ENCODE measurements at places on chromosomes 7 and 10. TPM values are rescaled to one million over a fixed set of nuclear protein-coding genes. Genes with fewer than 3 reads are reported as not detected.

DNA sequence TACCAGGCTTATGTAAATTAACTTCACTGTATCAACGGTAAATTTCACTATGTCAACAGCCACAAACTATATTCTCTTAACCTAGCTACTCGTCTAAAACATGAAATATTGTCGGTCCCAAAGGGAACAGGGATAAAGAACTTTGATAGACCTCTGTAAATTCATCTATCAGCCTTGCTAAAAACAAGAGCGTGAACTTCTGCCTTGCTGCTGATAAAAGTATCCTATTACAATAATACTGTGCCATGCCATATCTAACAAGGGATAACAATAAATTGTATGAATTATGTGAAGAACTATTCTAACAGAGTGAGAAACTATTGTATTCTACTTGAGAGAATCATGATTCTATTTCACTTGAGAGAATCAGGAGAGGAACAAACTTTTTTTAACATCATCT lies 117.2 kb downstream of the CNOT4 start:
- no peak for DNase-seq

- no peak for DNase-seq
Measured at GRCh38 chr7:105426606-105427146, 38.0 kb upstream of the SRPK2 start.

- no peak for DNase-seq
Measured at GRCh38 chr7:29839302-29839701, 33.0 kb downstream of the WIPF3 start.

GRCh38 chr7:3193379-3194120 lies 107.5 kb upstream of the SDK1 start:
- no peak for DNase-seq

DNA sequence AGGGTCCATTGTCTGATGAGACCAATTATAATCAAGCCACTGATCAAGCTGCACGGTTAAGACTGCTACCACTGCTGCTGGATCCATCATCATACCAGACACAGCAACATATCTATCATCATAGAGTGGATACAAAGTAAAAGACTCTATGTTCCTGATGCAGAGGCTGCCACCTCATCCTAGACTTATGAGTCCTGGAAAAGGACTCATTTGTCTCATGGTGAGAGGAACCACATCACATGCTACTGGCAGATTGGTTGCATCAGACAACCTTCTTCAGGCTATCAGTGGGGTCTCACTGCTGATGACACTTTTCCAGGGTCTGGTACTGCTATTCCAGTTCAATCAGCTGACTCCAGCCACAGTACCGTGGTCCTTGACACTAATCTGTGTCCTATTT lies 79.0 kb downstream of the ABI1 start:
- DNase-seq = no peak

CPN1 gene
- not detected for total RNA-seq

SH2B2 gene
- total RNA-seq = 11.3 TPM

DNA sequence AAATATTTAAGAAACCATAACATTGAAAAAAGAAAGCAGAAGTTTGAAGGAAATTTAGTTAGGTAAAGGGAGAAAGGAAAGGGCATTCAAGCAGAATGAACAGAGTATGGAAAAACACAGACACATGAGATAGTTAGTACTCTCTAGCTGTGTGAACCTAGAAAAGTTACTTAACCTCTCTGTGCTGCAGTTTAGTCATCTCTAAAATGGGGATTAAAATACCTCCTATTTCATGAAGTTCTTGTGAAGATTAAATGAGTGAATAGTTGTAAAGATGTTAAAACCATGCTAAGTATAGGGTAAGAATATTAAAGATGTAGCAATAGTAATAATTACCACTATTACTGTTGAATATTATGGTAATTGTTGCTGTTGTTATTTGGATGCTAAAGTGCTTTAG lies 269.6 kb downstream of the SLC25A13 start:
- no peak for DNase-seq

GRCh38 chr10:86836044-86836443 lies 79.6 kb downstream of the BMPR1A start:
- no peak for DNase-seq

IFIT1B gene
- total RNA-seq = not detected

- no peak for DNase-seq
Measured at GRCh38 chr7:142523821-142524460, 225.3 kb upstream of the PRSS1 start.

GRCh38 chr7:1946025-1946772 lies 276.1 kb downstream of the ELFN1 start:
- no peak for DNase-seq

KCP gene
- total RNA-seq = not detected

SLC26A5 gene
- not detected for total RNA-seq

LRRC61 gene
- 48.1 TPM for total RNA-seq

DNA sequence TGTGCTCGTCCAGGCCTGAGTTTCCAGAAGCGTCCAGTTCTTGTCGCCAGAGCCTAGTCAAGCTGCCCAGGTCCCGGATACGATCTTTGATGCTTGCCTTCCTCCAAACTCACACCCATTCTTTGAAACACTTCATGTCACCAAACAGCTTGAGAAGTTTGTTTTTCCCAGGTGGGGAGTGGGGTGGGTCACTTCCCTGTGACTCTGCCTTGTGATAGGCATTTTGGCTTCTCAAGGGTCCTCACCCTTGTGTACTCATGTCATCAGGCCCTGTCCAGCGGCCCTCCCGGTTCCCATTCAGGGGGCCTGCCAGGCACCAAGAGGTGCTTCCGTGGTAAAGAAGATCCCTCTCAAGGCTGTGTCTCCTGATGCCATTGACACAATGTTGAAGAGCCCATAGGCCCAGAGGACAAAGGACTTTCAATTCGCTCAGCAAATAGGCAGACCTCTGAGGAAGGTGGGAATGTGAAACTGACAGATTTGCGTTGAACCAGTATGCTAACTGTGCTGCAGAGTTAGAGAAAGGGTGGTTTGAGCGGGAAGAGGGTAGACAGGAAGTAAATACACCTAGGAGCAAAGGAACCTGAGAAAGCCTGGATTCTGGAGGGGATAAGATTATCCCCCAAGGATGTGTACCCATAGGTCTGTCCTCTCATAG lies 24.7 kb upstream of the SFTPA1 start:
- no peak for DNase-seq

DNA sequence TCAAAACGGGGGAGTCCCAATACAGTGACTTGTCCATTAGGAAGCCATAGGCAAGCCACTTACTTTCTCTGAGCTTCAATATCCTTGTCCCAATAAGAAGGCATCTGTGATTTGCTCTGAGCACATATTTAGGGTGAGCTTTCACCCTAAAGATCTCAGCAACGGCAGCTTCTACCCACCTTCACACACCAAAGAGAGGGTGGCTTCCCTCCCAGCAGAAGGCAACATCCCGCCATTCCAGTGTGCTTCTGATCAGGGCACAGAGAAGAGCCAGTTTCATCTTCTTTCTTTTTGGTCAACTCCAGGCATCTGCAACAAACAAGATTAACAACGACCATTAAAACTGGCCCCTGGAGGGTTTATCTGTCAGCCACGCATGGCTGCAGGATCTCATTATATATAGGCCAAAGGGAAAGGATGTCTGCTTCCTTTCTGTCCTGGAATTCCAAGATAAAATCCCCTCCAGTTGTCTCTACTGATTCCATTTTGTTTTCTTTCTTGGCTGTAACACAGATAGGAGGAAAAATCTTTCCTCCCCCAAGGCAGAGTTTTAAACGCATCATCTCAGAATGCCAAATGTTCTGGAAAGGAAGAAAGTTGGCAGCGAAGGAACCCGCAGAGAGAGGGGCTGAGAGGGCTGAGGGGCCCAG lies 491 bp upstream of the SH2D4B start:
- no peak for DNase-seq

GRCh38 chr10:98673171-98673782 lies 226.5 kb upstream of the HPS1 start:
- no peak for DNase-seq

GRCh38 chr7:139798892-139799291 lies 21.1 kb upstream of the HIPK2 start:
- no peak for DNase-seq

NACAD gene
- 1.1 TPM for total RNA-seq

- DNase-seq = no peak
Measured at GRCh38 chr7:111012799-111013675, 77.9 kb upstream of the LRRN3 start.

FAM25G gene
- total RNA-seq = not detected

- DNase-seq = no peak
Measured at GRCh38 chr10:78843495-78843894, 225.3 kb upstream of the ZMIZ1 start.

CHAT gene
- 0.56 TPM for total RNA-seq

GPR146 gene
- total RNA-seq = 2.4 TPM

DNA sequence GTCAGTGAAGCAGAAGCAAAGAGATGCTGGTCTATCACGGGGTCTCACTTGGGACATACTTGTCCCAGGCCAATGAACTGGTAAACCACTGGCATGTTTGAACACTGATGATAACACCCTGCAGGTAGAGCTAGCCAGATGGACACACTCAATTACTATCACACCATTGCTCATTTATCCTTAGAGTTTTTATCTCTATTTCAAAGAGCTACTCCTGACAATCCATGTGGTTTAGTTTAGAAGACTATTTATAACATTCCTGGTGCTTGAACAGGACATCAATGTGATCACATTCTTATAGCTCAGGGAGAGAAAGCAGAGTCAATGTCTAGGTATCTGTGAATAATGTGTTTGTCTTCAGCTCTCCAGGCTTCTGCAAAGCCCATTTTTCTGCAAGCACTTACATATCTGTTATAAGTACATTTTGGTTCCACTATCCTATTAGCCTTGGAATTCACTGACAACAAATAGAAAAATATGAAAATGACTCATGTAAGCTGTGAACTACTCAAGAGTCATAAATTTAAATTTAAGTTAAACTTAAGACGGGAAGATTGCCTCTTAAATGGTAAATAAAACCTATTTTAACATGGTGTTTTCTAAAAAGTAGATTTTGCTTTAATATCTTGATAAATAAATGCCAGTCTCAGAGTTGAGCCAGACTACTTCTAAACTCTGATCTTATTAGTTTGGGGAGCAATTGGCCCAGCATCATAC lies 106.7 kb upstream of the MBL2 start:
- no peak for DNase-seq

CRHR2 gene
- total RNA-seq = not detected

DNA sequence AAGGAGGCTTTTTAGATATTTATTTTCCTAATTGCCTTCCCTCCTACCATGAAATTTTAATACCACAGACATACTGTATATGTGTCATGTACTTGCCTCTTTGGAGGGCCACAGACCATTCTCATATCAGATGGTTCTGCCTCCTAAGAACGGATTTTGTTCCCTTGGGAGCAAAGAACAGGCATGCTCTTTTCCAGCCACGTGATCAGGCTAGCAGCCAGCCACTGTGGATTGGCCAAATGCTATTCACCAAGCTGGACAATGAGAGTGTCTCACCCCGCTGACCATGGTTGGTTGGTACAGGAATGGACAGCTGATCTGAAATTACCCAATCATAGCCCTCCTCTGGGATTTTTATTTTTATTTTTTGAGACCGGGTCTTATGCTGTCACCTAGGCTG lies 21.5 kb upstream of the CRHR2 start:
- no peak for DNase-seq
